ENCODE measurements at places on chromosomes 1 and 21.
A peak's percentile ranks its signal among the peaks of the same experiment; 100 is the strongest.

- no peak for DNase-seq
Observed at GRCh38 chr1:179251675-179252074, 22.2 kb upstream of the ABL2 start.

GRCh38 chr1:175536369-175536768 is 207.0 kb downstream of the TNR start:
- DNase-seq = no peak

DNA sequence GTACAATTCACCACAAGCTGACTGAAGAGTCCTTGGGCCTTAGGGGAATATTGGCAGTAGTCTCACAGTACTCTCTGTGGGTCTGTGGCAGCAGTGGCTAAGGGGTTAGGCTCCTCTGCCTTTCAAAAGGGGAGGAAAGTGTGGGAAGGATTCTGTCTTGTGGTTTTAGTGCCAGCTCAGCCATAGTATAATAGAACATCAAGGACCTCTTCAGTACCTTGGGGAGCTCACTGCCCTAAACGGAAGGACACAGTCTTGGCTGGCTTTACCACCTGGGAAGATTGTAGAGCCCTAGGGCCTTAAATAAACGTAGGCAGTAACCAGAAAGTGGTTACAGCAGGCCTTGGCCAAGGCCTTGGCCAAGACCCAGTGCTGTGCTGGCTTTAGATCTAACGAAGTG is 265.7 kb downstream of the COL11A1 start:
- DNase-seq = no peak

DNA sequence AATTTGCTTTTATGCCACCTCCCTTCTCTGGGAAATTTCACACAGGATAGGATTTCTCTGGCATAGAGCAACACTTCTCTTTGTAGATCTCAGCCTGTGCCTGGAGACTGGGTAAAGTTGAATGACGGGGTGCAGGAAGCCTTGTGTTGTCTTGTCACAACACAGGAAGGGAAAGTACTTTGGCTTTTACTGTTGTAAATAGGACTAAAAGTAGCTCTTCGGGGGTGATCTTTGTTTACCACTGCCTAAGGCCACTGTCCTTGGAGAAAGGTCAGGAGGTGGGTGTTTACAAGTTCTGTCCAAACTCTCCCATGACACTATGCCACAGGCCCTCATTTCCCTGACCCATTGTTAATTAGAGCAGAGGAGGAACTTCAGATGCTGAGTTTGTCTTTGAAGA is 139.7 kb downstream of the FGGY start:
- DNase-seq = peak; percentile 43

- no peak for DNase-seq
Observed at GRCh38 chr1:184056921-184057555, 5.5 kb downstream of the TSEN15 start.

GRCh38 chr1:84379138-84379916 is 19.0 kb upstream of the DNASE2B start:
- peak; percentile 41 for DNase-seq

GRCh38 chr1:228429698-228430097 is 13.0 kb upstream of the TRIM17 start:
- DNase-seq = no peak

DNA sequence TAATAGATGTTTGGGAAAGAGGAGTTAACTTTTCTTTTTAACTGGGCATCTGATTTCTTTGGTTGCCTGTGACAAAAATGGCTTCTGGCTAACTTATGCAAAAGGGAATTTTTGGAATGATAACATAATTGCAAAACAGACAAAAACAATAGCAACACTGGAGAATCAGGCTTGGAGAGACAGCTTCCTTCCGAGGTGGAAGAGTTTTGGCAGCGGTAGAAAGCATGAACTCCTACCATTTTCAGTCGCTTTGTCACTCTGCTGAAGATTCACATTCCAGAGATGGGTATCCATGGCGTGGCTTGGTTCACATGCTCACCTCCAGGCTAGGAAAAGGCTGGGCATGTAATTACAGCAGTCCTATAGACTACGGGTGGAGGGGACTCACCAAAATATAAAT is 17.2 kb upstream of the FGGY start:
- no peak for DNase-seq

Measured in suppressor macrophage treated with lipopolysaccharide for 4 hours (primary cell).